ENCODE measurements at places on chromosomes 2 and 18.

- no peak for DNase-seq
Measured at GRCh38 chr2:105323111-105323510, 6.4 kb downstream of the TGFBRAP1 start.

GRCh38 chr2:63093502-63093901, 42.9 kb downstream of the OTX1 start:
- DNase-seq, result no peak

DNA sequence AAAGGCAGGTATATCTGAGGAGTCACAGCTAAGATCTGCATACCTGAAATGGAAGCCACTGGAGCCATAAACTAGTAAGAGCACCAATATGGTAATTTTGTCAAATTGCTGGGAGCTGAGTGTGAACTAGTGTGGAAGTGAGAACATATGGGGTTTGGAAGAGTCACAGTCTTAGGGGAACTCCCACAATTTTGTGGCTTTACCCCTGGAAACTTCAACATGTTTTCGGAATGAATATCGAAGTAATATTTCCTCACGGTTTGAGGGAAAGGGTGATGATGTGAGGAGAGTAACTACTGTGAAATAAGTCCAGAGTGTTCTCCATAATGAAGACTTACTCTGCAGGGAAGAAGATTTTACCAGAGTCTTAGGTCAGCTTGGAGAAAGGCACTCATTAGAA, 565.9 kb downstream of the RIT2 start:
- no peak for DNase-seq

DNA sequence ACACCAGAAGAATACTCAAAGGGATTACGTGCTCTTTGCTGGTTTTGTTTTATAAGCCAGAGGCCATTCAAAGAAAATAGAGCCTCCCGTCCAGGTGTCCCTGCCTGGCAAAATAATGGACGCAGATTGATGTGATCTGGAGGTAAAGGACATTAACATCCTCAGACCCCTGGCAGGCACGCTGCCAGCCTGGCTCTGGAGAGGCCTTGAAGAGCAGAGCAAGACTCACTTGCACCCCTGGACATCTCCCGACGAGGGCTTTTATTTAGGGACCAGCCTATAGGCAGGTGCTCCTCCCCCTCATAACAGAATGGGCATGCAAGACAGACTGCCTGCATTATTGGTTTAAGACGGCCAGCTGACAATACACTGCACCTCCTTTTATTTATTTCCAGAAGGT, 291.3 kb downstream of the BCL11A start:
- no peak for DNase-seq

- DNase-seq, result no peak
Measured at GRCh38 chr2:50395605-50396297, 636.2 kb downstream of the NRXN1 start.

DNA sequence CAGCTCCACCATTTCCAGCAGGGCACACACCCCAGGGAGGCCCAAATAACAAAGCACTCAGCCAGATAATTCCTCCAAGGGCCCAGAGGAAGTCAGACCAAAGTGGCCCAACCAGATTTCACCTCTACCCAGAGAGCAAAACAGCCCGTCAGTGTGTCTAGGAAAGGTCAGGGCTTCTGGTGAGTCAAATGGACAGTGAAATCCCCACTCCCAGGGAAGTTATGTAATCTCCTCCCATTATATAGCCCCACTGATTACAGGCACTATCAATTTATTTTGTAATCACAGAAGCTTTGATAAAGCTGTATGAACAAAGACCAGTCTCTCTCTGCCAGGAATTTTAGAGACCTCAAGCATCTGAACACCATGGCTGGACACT, 4.0 kb downstream of the B4GALT6 start:
- DNase-seq, result peak; percentile 18

DNA sequence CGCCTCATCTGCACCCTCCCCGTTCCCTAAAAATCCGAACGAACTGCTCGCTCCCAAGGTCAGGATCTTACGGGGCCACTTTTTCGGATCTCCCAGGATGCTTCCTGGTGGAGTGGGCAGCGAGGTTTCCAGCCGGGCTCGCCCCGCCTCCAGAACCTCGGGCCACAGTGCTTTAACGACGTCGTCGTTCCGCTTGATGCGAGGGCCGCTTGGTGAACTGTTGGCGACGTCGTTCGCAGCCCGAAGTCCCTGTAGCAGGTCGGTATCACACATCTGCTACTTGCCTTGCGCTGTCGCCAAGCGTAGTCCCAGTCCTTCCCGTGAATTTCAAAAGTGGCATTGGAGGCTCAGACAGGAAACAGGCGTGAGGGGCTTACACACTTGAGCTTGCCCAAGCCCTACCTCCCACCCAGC, 15.3 kb downstream of the EVX2 start:
- DNase-seq, result no peak

GRCh38 chr2:74130211-74130995, 17.3 kb downstream of the BOLA3 start:
- no peak for DNase-seq

DNA sequence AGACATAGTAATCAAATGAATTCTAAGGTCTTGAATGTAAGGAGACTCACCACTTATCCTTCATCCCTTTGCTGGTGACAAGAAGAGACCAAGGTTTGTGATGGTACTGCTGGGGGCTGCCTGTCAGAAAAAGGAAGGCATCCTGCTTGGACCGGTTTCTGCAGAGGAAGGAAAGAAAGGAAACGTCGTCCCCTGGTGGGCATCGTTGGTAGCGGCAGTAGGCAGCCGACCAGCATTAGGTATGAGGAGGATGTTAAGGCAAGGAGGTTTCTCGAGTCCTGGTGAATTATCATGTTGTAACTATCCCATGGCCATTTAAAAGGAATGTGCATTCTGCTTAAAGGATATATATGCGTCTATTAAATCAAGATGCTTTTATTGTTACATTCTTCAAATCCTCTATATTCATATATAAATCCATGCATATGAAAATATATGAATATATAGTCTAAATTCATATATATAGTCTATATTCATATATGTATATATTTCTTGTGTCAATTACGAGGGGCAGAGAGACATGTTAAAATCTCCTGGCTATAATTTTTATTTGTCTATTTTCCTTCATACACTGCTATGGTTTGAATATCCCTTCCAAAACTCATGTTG, 94.4 kb upstream of the TGFA start:
- DNase-seq, result peak; percentile 89

DNA sequence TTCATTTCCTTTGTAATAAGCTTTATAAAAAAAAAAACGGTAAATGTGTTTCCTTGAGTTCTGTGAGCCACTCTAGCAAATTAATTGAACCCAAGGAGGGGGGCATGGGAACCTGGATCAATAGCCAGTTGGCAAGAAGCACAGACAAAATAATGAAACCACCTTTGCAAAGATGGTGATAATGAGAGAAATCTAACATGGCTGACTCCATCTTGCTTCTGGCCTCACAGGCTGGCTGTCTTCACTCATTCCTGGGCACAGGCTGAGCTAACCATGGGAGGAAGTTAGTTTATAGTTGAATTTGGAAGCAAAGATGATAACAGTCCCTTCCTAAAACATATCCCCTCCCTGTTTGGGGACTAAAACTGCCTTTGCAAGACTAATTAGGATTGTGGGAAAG, 95.1 kb downstream of the B3GNT2 start:
- DNase-seq, result no peak

DNA sequence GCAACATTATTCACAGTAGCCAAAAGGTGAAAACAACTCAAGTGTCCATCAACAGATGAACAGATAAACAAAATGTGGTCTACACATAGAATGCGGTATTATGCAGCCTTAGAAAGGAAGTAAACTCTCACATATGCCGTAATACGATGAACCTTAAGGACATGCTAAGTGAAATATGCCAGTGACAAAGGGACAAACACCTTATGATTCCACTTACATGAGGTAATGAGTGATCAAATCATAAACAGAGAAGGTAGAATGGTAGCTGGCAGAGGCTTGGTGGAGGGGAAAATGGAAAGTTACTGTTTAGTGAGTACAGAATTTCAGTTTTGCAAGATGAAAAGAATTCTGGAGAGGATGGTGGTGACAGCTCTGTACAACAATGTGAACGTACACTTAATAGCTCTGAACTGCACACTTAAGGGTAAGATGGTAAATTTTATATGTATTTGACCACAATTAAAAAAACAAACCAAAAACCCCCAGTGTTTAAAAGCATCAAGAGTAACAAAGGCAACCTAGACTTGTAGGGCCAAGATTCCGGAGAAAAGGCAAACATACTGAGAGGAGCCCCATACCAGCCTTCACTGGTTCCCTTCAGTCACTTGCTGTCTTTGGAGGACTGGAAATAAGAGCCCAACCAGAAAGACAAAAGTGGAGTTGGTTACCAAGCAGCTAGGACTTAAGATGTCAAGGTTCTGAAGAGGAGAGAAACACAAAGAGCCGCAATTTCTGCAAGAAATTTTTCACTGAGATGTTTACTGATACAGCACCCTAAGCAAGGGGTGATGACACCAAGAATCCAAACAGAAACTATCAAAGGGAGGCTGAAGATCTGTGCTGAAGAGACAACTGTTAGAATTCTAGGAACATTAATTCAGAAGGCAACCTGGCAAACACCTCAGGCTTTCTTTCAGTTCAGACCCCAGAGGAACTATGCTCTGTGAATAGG, 61.3 kb downstream of the CUL3 start:
- no peak for DNase-seq

DNA sequence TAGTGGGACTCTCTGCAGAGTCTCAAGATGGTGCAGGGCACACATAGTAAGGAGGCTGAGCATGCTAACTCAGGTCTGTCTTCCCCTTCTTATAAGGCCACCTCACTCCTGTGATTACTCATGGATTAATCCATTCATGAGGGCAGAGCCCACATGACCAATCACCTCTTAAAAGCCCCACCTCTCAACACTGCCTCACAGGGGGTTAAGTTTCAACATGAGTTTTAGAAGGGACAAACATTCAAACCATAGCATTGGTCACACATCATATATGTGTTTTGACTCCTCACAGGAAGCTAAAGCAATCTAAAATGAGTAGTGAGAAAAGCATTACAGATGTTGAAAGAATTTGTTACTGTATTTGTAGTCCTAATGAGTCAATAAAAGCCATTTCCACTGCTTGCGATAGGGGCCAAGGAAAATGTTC, 57.5 kb downstream of the DTNA start:
- DNase-seq, result no peak

DNA sequence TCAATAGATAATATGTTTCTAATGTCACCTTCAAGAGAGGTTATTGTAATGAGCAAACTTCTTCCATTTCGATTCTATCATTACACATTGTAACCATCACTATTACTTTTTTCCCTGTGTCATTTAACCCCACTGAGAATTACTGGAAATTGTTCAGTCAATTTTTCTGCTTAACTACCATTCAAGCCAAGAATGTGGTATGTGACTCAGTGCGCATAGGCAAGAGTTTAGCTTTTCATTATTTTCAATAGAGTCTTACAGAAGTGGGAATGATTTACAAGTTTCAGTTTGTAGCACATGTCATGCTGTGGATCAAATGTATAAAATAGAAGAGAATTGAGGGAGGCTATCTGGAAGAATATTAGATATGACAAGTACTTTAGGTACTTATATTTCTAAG, 34.3 kb upstream of the PIEZO2 start:
- no peak for DNase-seq

GRCh38 chr18:49811151-49811938, 2.0 kb downstream of the ACAA2 start:
- no peak for DNase-seq

DNA sequence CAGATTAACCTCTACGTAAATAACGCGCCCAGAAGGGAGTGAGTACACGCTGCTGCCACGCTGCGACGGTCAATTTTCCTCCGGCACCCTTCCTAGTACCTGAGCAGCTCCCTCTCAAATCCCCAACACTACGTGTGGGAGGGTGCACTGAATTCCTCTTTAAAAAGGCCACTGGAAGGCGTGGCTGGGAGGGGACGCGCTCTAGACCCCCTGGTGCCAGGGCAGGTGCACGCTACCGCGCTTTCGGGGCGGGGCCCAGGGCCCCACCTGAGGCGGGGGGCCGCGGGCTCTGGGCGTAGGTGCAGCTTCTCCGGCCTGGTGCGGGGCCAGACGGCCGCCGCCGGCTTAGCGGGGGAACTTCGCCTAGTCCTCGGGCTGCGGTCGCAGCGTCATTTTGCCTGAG, 668 bp upstream of the ANKRD12 start:
- DNase-seq, result no peak
